Stimulated activated CD8-positive, alpha-beta memory T cell treated with anti-CD3 and anti-CD28 coated beads, Interleukin-15, amount 100 ng/mL, for 24 hours (primary cell): ENCODE measurements at places on chromosomes 13 and 19.

DNA sequence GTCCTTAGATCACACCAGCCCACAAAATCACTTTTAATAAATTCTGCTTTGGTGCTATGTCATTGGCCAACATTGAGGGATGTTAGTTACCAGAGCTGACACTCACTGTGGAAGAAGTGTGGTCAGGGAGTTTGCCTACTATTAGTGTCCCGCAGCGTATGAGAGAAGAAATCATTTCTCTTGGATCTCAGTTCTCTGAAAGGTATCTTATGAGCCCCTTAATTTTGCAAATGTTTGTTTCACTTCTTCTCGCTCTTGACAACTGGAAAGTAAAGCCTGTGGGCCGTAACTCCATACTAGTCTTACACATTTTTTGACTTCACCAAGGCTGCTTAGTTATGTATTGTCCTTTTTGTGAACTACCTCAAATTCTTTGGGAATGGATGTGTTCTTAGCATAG, 80.9 kb downstream of the FLT1 start:
- no peak for DNase-seq

DNA sequence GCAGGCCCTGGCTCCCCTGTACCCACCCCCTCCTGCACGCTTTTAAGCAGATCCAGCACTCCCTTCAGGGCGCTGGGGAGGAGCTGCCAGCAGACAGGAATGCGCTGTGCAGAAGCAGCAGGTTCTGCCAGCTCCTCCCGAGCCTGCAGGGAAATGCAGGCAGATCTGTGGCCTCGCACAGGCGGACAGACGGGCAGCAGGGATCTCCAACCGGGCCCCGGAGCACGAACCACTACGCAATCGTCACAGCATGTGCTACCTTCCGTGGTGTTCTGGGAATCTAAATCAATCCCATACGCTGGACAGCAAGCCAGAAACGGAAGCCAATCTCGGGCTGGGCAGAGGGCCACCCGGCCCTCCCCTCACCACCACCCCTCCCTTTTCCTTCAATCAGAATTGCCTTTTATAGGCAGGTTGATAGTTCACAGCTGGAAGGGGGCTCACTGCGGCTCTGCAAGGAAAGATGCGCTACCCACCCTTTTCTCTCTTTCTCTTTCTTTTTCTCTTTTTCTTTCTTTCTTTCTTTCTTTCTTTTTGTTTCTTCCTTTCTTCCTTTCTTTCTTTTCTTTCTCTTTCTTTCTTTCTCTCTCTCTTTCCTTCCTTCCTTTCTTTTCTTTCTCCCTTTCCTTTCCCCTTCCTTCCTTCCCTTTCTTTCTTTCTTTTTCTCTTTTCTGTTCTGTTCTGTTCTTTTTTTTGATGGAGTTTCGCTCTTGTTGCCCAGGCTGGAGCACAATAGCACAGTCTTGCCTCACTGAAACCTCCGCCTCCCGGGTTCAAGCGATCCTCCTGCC, 99.9 kb downstream of the GNG7 start:
- no peak for DNase-seq

GRCh38 chr13:33612641-33613638, 205.0 kb upstream of the RFC3 start:
- DNase-seq: no peak

- DNase-seq: no peak
These were observed 364.6 kb downstream of the HS6ST3 start for GRCh38 chr13:96454466-96454865.
